Spleen (tissue), 13 donors: ENCODE measurements at places on chromosomes 3 and 15.
A peak's percentile ranks its signal among the peaks of the same experiment; 100 is the strongest.

DNA sequence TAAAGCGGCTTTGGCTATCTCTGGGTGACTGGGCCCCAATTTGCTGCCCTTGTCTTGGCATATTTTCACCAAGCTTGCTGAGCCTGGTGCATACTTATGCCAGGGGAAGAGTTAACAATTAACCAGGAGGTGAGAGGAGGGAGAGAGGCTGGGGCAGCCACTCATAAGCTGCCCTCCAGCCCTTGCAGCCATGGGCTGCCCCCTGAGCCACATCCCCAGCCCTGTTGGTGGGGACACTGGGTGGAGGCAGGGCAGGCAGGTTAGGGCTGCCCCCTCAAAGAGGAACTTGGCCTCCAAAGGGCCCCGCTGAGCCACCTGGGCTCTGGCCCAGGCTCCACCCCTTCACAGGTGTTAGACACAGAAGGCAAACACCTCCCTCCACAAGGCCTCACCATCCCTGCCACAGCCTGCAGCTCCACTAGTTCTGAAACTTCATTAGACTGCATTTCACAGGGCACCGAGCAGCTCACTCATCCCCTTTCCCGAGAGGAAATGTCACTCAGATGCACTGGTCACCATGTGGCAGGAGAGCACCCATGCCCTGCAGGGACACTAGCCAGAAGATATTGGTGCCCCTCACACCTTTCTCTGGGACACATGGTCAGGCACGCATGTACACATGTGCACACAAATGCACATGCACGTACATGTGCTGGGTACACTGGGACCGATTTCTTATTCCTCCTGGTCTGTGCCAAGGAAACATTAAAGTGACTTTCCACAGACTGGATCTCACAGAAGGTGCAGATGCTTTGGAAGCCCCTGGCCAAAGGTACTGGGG, 20.2 kb downstream of the AMOTL2 start:
- no peak overlapping the region for H3K27ac ChIP-seq
- peaks cover 35% of the 10 kb centered on the region for H3K4me1 ChIP-seq
- H3K36me3 ChIP-seq = peaks cover 25% of the 10 kb centered on the region
- no peaks in the 10 kb centered on the region for H3K27me3 ChIP-seq
- H3K4me3 ChIP-seq = no peak overlapping the region

GRCh38 chr15:38795471-38796245, 231.0 kb upstream of the RASGRP1 start:
- DNase-seq = no peak
- no peaks in the 10 kb centered on the region for H3K4me1 ChIP-seq
- H3K27me3 ChIP-seq = no peaks in the 10 kb centered on the region
- H3K27ac ChIP-seq = no peak overlapping the region

DNA sequence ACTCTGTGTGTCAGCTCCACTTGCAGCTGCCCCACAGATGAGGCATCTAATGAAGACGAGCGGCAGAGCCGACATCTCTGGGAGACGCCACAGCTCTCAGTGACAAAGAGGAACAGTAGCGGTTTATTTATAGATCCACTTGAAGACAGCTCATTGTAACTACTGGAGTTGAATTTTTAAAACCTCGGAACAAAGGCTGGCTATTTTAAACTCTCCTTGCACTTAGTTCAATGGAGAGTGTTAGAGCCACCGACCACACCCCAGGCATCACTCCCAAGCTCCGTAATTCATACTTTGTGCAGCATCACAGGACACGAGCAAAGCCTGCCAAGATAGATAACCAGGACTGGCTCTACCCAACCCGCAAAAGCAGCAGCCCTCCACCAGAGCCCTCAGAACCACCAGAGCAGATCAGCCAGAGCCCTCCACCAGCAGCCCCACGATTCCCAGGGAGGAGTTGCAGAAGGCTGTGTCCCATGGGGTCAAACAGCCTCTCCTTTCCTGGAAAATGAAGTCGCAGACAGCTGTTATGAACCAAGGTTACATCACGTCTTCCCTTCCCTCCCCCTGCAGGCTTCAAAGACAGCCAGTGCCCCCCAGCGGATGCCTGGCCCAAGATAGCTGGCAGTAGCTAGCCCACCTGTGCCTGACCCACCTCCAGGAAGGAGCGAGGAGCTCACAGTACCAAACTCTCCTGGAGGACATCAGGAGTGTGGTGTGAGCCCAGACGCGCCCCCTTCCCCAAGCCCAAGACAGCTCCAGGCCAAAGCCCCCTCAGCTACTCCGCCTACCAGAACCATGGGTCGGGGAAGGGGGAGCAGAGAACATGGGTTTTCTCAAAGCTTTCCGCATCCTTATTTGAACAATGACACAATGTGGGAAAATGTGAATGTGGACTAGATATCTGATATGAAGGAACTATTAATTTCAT, 45.7 kb downstream of the POC1A start:
- H3K36me3 ChIP-seq = no peaks in the 10 kb centered on the region
- H3K27me3 ChIP-seq = no peaks in the 10 kb centered on the region
- H3K4me1 ChIP-seq = peaks cover 12% of the 10 kb centered on the region
- H3K4me3 ChIP-seq = no peak overlapping the region
- no peak overlapping the region for H3K27ac ChIP-seq
- peak; percentile 63 for DNase-seq

DNA sequence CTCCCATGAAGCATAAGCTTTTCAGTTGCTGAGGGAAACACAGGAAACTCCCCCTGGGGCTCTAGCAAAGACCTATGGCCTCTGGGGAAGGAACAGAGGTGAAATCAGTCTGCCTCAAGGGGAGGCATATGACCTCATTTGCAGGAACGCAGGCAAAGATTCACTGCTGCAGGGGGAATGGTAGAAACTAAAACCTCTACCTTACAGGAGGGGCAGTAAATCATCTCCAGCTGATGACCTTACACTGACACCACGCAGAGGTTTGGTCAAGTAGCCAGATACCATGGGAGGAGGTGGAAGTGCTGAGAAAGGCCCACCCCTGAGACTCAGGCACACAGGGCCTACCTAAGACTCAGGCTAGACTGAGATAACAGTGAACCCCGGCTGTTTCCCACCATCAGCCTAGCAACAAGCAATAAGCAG, 81.1 kb downstream of the RAD18 start:
- no peaks in the 10 kb centered on the region for H3K27me3 ChIP-seq
- H3K4me3 ChIP-seq = no peak overlapping the region
- H3K36me3 ChIP-seq = peaks cover 87% of the 10 kb centered on the region
- no peak for DNase-seq

- peaks cover 7% of the 10 kb centered on the region for H3K4me1 ChIP-seq
- peak; percentile 31 for DNase-seq
- no peaks in the 10 kb centered on the region for H3K36me3 ChIP-seq
- H3K27me3 ChIP-seq = peaks cover 25% of the 10 kb centered on the region
- H3K4me3 ChIP-seq = no peak overlapping the region
Observed at GRCh38 chr15:31480356-31481025, 153.9 kb downstream of the KLF13 start.

DNA sequence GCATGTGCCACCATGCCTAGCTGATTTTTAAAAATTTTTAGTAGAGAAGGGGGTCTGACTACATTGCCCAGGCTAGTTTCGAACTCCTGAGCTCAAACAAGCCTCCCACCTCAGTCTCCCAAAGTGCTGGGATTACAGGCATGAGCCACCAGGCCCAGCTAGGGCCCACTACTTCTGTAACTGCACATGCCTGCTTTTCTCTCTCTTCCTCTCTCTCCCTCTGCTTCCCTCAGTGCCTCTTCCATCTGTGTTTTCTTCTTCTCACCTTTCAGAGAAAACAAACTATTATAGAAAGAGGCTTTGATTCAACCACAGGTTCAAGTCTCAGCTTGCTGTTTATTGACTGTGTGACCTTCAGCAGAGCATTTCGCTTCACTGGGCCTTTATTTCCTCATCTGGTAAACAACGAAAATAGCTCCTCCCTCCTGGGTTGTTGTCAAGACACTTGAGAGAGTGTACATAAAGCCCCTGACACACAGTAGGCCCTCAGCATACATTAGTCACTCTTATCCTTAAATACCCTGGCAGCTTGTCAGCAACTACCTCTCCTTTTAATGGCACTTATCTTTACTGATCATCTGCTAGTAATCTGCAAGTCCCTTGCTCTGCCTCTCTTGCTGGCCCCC, 10.2 kb downstream of the TADA3 start:
- peak overlapping the region; percentile 2 for H3K27ac ChIP-seq
- H3K4me3 ChIP-seq = no peak overlapping the region
- H3K27me3 ChIP-seq = no peaks in the 10 kb centered on the region
- H3K36me3 ChIP-seq = peaks cover 49% of the 10 kb centered on the region
- DNase-seq = peak; percentile 14
- H3K4me1 ChIP-seq = peaks cover 54% of the 10 kb centered on the region

DNA sequence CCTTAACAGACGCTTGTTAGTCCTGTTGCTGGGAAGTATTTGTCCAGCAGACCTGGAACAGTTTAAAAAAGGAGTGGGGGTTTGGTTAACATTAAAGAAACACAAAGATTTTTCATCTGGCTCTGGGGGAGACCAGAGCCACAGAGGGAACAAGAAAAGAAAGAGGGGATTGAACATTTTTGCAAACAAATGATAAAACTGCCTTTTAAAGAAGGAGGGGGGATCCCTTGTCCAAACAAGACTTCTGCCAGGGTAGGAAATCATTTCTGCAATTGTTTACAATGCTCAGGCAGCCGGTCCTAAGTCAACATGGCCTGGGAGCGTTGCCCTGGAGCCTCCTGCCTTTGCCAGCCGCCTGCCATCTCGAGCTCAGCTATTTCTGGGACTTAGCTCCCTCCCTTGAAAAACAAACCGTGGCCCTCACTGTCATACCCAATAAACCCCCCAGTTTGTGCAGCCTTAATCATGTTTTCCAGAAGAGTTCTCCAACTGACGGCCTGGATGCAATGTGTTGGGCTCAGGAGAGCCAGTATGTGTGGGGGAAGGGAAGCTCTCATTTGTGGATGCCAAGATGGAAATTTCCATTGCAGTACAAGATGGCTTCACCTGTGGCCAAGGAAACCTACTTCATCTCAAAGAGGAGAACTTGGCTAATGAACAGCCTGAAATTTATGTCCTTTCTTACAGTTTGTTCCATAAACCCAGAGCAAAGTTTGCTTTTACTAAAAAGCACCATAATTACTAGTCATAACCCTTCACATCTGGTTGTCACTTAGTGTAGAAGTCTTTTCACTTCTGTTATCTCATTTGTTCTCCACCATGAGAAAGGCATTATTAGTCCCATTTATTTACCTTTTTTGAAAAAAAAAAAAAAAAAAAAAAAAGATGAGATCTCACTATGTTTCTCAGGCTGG, 75.9 kb upstream of the RNU6-1 start:
- H3K4me1 ChIP-seq = no peaks in the 10 kb centered on the region
- no peak overlapping the region for H3K4me3 ChIP-seq
- peak overlapping the region; percentile 16 for H3K27ac ChIP-seq
- no peaks in the 10 kb centered on the region for H3K36me3 ChIP-seq
- DNase-seq = no peak
- no peaks in the 10 kb centered on the region for H3K27me3 ChIP-seq

GRCh38 chr3:182650568-182651128, 142.7 kb upstream of the ATP11B start:
- no peak for DNase-seq
- H3K27me3 ChIP-seq = no peaks in the 10 kb centered on the region
- no peaks in the 10 kb centered on the region for H3K4me1 ChIP-seq

DNA sequence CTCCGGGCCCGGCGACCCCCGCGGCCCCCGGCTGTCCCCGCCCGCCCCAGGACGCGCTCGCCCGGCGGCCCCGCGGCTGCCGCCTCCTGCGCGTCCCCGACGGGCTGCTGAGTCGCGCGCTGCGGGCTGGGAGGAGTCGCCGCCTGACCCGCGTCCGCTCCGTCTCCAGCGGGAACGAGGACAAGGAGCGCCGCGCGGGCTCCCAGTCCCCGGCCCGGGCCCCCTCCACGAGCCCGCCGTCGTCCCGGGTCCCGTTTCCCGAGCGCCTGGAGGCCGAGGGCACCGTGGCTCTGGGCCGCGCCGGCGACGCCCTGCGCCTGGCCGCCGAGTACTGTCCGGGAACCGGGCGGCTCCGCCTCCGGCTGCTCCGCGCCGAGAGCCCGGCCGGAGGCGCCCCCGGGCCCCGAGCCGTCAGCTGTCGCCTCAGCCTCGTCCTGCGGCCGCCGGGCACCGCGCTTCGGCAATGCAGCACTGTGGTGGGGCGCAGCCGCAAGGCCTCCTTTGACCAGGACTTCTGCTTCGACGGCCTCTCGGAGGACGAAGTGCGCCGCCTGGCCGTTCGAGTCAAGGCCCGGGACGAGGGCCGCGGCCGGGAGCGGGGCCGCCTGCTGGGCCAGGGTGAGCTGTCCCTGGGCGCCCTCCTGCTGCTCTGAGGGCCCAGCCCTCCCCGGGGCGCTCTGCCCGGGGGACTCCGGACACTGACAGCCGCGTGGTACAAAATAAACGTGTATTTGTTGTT, 1.5 kb downstream of the C2CD4A start:
- peaks cover 6% of the 10 kb centered on the region for H3K27me3 ChIP-seq
- peak; percentile 89 for DNase-seq
- H3K4me3 ChIP-seq = peak overlapping the region; percentile 72
- peaks cover 31% of the 10 kb centered on the region for H3K4me1 ChIP-seq
- H3K27ac ChIP-seq = peak overlapping the region; percentile 58

- no peak for DNase-seq
- H3K4me1 ChIP-seq = peaks cover 58% of the 10 kb centered on the region
- H3K27me3 ChIP-seq = no peaks in the 10 kb centered on the region
- peak overlapping the region; percentile 91 for H3K27ac ChIP-seq
Observed at GRCh38 chr3:9809239-9809614, 835 bp upstream of the TTLL3 start.

DNA sequence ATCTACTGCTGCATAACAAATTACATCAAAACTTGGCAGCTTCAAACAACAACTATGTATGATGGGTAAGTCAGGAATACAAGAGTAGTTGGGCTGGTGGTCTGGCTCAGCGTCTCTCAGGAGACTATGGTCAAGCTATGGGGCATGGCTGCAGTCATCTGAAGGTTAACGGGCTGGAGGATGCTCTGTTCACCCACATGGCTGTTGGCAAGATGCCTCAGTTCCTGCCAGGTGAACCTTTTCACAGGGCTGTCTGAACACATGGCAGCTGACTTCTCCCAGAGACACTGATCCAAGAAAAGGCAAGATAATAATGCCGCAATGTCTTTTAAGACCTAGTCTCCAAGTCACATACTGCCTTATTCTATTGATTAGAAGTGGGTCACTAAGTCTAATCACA, 63.7 kb downstream of the GPR176 start:
- no peak overlapping the region for H3K4me3 ChIP-seq
- no peaks in the 10 kb centered on the region for H3K4me1 ChIP-seq
- no peak overlapping the region for H3K27ac ChIP-seq
- no peaks in the 10 kb centered on the region for H3K36me3 ChIP-seq

DNA sequence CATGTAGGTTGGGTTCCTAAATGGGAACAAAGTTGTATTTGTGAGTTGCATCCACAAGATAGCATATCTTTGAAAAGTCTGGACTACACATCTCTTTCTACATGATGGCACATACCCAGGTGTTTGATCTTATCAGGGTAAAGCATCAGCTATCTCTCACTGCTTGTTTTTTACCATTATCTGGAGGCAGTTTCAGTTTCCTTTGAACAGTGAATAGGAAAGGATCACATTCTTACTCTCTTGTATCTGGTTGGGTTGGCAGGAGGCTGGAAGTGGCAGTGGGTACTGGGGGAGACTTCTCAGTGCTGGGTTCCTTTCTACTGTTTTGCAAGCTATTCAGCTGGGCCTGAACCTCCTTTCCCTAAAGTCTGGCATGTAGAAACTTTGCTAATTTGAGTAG, 4.1 kb downstream of the CEMIP start:
- H3K27me3 ChIP-seq = peaks cover 25% of the 10 kb centered on the region
- H3K27ac ChIP-seq = no peak overlapping the region
- DNase-seq = no peak
- no peak overlapping the region for H3K4me3 ChIP-seq
- peaks cover 26% of the 10 kb centered on the region for H3K4me1 ChIP-seq

- no peaks in the 10 kb centered on the region for H3K4me1 ChIP-seq
- DNase-seq = no peak
- no peaks in the 10 kb centered on the region for H3K27me3 ChIP-seq
- no peak overlapping the region for H3K27ac ChIP-seq
Observed at GRCh38 chr15:82124331-82125263, 78.8 kb upstream of the MEX3B start.
